ENCODE measurements at places on chromosomes 11 and 22.

DNA sequence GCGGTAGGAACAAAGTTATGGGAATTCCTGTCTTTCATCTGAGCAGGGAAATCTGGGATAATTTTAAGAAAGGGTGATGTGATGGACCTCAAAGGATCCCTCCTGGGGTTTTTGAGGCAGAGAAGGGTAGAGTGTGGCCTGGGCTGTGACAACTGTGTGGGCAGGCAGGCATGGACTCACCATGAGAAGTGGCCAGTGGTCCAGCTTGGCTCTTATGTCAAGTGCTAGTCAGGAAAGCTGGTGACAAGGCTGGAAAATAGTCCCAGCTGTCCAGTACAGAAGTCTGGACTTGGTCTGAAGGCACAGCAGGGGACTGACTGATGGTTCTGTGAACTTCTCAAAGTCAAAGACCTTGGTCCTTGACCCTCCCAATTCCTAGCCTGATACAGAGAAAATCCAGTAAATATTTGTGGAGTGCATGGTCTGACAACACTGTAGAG is 1.7 kb downstream of the PPFIBP2 start:
- DNase-seq: no peak

DNA sequence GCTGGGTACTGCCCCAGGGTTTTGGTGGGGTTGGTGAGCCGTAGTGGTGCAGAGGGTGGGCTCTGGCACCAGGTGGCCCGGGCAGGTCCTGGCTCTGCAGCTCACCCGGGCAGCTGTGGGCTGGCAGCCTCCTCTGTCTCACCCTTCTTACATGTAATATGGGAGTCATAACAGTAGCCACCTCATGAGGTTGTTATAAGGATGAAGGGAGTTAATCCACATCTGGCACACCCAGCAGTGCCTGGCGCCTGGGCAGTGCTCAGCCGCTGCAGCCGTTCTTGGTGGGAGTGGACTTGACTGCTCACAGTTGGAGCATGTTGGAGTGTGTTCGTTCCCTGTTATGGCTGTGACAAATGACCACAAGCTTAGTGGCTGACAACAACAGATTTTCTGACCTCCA is 28.7 kb downstream of the IGHMBP2 start:
- DNase-seq: no peak

GRCh38 chr11:64560139-64560771 is 30.8 kb upstream of the SLC22A12 start:
- DNase-seq: no peak

GRCh38 chr11:729492-730074 is 17.7 kb upstream of the TALDO1 start:
- no peak for DNase-seq

GRCh38 chr22:40430991-40431390 is 60.6 kb downstream of the SGSM3 start:
- DNase-seq: no peak

- no peak for DNase-seq
Measured at GRCh38 chr11:73176874-73177155, 34.7 kb upstream of the FCHSD2 start.

DNA sequence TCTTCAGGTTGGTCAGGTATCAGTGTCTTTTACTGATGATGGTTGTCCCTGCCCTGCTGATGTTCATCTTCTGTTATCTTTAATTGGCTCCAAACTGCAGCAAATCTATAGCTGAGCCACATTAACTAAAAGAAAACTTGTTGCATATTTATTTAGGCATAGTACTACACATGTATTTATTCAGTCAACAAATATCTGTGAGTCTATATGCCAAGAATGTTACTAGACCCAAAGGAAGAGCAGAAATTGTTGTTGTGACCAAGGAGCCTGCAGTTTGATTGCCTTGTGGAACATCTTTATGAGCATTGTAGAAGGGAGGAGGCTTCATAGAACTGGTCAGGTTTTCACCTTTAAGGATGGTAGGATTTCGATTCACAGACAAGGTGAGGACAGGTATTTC is 10.1 kb downstream of the BMAL1 start:
- no peak for DNase-seq

GRCh38 chr11:35618497-35619115 is 346 bp downstream of the FJX1 start:
- no peak for DNase-seq
